Kidney epithelial cell (primary cell): ENCODE measurements at places on chromosomes 12 and 14.
A peak's percentile ranks its signal among the peaks of the same experiment; 100 is the strongest.

GRCh38 chr12:2333491-2334195 lies 280.9 kb downstream of the CACNA1C start:
- DNase-seq: no peak

- DNase-seq: no peak
Measured at GRCh38 chr12:3697311-3697870, 55.5 kb downstream of the CRACR2A start.

DNA sequence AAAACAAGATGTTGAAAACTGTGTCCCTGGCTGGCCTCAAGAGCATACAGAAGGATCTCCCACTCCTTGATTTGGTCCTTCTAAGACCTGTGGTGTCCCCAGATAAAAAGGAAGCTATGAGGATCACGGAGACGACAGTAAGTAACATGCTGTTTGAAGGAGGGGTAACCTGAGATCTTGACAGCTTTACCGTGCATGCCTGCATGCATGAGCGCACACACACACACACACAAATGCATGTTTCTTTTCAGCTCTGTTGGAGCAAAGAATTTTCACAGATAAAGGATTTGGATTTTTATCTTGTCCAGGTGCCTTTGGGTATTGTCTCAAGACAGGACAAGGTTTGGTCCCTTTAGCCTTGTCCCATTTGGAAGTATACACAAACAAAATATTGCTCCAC lies 411.6 kb upstream of the CCDC196 start:
- no peak for DNase-seq

DNA sequence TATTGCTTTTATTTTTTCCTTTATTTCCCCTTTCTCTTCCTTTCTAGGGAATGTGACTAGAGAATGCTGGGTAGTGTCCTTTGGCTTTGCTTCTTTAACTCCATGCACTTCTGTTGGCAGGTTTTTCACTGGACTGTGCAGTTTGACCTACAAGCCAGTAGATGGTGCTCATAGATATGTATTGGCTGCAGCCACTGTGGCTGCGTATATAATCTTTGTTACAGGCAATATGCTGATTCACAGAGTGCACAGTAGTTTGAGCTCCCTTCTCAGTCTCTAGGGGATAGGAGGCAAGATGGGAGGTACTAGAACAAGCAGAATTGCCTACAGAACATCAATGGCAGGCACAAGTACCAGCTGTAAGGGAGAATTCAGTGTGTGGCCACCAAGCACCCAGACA lies 503.5 kb downstream of the LRFN5 start:
- no peak for DNase-seq

- DNase-seq: peak; percentile 63
Measured at GRCh38 chr14:95597784-95598211, 62.9 kb downstream of the GLRX5 start.

- no peak for DNase-seq
Measured at GRCh38 chr14:36863271-36863670, 201.6 kb downstream of the PAX9 start.

DNA sequence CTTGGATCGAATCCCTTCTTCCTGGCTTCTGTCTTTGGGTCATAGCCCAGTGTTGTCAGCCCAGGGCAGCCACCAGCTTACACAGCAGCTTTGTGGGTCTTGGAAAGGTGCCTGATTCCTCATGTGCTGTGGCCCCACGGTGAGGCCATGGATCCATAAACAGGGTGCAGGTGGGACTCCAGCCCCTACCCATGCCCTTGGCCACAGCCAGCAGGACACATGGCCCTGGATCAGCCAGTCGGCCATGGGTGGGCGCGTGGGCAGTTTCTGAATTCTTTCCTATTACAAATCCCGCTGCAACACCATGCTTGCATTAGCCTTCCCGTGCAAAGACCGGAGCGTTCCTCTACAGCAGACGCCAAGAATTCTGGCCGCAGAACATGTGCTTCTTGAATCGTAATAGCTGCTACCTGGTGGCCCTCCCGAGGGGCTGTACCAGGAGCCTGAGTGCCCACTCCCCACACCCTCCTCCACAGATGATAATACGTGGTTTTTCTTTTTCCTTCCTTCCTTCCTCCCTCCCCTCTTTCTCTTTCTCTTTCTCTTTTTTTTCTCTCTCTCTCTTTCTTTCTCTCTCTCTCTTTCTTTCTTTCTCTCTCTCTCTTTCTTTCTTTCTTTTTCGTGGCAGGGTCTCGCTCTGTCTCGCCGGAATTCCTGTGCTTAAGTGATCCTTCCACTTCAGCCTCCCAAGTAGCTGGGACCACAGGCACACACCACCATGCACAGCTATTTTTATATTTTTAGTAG lies 2.9 kb upstream of the MMP17 start:
- DNase-seq: no peak

DNA sequence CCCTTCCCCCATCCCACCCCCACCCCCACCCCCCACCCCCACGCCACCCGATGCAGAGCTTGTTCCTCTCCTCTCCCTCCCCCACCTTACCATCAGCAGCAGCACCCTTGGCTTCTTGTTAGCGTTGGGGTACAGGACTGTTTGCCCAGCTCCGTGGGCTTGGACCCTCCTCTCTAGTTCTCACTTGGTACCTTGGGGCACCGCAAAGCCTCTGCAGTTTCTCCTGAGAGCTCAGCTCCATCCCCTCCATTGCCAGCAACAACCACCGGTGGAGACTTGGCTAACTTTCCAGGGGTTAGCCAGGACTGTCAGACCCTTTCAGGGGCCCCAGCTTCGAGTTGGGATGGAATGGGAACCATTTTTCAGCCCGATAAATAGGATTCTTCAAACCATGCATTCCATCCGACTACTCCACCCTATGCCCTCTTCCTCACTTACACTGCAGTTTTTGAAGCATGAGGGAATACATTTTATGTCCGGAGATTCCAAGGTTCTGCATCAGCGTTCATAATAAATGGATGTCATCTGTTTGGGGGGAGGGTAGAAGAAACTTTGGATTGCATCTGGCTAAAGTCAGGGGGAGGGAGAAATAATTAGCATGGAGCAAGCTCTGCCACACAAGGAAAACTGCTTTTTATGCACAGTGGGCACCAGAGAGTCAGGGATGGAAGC lies 1.1 kb downstream of the SCN8A start:
- no peak for DNase-seq

DNA sequence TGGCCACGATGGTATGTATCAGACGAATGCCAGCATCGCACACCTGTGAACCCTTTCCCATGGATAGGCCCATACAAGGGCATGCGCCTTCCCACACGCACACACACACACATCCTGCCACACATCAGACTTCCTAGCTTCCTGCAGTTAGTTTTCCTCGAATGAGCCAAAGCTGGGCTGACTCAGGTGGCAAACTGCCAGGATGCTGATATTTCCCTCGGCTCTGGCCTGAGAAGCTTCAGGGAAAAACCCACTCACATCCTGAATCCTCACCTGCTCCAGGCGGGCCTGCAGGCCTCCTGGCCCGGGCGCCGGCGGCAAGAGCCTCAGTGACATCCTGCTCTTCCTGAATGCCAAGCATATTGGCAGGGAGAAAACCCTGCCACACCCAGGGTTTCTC lies 22.4 kb downstream of the CALM1 start:
- peak; percentile 97 for DNase-seq

- no peak for DNase-seq
Measured at GRCh38 chr14:85217412-85217811, 312.5 kb upstream of the FLRT2 start.

DNA sequence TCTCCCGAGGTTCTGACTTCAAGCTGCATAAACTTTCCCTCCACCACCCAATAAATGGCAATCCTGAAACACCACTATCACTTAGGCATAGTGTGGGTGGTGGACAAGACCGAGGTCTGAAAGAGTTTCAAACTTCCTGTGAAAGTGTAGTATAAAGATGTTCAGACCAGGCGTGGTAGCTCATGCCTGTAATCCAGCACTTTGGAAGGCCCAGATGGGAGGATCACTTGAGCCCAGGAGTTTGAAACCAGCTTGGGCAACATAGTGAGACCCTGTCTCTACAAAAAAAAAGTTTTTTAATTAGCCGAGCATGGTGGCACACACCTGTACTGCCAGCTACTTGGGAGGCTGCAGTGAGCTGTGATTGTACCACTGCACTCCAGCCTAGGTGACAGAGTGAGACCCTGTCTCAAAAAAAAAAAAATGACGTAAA lies 61.9 kb downstream of the CCDC92 start:
- DNase-seq: no peak

DNA sequence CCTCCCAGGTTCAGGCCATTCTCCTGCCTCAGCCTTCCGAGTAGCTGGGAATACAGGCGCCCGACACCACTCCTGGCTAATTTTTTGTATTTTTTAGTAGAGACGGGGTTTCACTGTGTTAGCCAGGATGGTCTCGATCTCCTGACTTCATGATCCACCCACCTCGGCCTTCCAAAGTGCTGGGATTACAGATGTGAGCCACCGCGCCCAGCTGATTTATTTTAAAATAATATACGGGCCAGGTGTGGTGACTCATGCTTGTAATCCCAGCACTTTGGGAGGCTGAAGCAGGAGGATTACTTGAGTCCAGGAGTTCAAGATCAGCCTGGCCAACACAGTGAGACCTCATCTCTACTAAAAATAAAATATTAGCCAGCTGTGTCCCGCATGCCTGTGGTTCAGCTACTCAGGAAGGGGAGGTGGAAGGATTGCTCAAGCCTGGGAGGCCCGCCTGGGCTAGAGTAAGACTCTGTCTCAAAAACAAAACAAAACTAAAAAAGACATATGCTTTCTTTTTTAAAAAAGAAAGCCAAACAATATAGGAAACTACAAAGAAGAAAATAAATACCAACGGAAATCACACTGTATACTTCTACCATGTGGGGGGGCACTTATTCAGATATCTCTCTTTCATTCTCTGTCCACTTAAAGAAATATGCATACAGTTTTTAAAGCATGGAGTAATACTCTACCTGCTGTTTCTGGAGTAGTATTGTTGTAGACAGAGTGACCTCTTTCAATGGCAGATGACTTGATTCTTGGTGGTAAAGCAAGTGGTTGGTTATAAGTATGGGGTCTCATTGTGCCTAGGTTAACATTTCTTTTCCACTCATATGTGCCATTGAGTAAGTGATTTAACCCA lies 930 bp upstream of the MIA2 start:
- no peak for DNase-seq

GRCh38 chr12:79689477-79690141 lies 1.2 kb downstream of the PAWR start:
- no peak for DNase-seq

DNA sequence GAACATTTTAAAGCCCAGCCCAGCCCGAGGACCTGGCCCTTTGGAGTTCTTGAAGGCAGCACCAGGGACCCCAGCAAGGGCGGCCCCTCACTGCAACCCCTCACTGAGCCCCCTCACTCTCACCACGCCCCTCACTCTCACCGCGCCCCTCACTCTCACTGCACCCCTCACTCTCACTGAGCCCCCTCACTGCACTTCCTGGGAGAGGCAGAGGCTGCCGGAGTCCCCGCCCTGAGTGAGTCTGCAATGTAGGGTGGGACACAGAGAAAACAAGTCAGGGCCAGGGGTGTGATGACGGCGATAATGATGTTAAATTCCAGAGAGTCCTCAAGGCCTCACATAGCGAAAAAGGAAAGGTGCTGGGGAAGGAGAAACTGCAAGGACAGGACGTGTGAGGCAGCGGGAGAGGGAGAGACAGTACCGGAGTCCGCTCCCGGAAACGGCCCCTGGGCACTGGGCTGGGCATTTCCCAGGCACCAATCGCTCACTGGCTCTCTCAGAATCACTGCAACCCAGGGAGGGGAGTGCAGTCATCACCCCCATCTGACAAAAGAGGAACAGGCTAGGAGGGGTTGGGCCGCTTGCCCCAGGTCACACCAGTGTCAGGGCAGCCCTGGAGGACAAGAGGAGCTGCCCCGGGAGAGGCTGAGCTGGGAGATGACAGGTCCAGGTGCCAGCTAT lies 24.9 kb downstream of the CCDC88C start:
- DNase-seq: no peak

DNA sequence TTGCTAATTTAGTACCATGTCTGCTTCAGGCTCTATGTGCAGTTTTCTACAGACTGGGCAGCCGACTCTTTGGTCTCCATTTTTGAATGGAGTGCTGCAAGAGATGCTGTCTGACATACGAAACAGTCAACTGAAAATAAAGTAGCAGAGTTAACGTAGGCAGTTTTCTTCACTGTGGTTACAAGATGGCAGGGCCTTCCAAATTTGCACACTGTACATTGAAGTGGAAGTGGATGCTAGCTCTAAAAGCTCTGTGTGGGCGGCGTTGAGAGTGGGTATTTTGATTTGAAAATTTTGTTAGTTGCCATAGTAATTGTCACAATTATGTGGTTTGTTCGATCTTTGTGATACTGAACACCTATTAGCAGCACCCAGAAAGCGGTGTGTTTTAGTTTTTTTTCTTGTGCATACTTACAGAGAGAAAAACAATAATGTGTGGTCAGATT lies 154.9 kb upstream of the ATP2B1 start:
- no peak for DNase-seq

GRCh38 chr12:1552171-1552570 lies 42.2 kb downstream of the FBXL14 start:
- no peak for DNase-seq

DNA sequence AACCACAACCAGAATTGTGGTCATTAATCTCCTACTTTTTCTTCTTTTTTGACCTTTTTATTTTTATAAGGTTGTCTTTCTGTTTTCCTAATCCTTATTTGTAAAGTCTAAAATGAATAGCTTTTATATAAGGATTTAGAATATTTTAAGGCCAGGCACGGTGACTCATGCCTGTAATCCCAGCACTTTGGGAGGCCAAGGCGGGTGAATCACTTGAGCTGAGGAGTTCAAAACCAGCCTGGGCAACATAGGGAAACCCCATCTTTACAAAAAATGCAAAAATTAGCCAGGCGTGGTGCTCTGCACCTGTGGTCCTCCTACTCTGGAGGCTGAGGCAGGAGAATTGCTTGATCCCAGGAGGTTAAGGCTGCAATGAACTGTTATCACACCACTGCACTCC lies 55.1 kb downstream of the IFT81 start:
- no peak for DNase-seq

DNA sequence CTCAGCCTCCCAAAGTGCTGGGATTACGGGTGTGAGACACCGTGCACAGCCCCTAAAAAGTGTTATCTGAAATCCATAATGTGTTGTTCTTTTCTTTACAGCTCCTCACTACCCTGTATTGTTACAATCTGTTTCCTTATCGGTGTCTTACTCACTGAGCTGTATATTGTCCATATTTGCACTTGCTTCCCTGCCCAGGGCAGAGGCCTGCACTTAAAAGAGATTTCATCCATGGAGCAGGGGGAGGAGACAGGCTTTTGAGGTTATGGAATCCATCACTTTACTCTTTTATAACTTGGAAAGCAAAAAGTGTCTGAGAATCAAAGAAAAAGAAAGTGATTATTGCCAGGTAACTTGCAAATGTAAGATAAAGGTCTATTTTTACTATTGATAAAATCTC lies 251.0 kb downstream of the DIO2 start:
- no peak for DNase-seq
